ENCODE measurements at places on chromosomes 7 and 10. TPM values are rescaled to one million over a fixed set of nuclear protein-coding genes. Genes with fewer than 3 reads are reported as not detected.

AGAP5 gene
- polyA plus RNA-seq, result 7.9 TPM

UBN2 gene
- 5.7 TPM for polyA plus RNA-seq

TSPAN15 gene
- 5.1 TPM for polyA plus RNA-seq

GRCh38 chr10:79139124-79139835, 70.5 kb downstream of the ZMIZ1 start:
- H3K27me3 ChIP-seq, result no peaks in the 10 kb centered on the region
- H3K36me3 ChIP-seq, result peaks cover 47% of the 10 kb centered on the region
- H3K27ac ChIP-seq, result no peak overlapping the region
- no peak overlapping the region for H3K4me3 ChIP-seq

- no peak for DNase-seq
- H3K4me3 ChIP-seq, result no peak overlapping the region
- H3K36me3 ChIP-seq, result no peaks in the 10 kb centered on the region
- peaks cover 1% of the 10 kb centered on the region for H3K27me3 ChIP-seq
- H3K4me1 ChIP-seq, result peaks cover 37% of the 10 kb centered on the region
Measured at GRCh38 chr7:157566631-157567006, 229.8 kb downstream of the DNAJB6 start.

DNA sequence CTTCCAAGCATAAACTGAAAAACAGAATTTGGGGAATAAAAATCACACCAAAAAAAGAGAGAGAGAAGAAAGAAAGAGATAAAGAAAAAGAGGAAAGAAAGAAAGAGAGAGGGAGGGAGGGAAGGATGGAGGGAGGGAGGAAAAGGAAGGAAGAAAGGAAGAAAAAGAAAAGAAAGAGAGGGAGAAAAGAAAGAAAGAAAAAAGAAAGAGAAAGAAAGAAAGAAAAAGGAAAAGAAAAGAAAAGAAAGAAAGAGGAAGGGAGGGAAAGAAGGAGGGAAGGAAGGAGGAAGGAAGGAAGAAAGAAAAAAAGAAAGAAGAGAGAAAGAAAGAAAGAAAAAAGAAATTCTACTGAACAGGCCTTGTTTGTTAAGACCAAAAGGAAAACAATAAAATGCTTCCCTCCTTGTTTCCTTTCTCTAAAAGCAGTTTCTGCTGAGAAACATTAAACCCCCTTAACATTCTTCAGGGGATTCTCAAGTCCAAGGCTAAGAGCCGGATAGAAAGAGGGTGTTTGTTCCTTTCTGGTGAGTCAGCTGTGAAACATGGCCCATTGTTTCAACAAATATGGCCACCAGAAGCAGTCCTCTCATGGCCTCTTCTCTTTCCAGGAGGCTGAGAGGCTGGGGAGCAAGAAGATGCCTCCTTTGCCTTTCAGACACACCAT, 46.9 kb upstream of the GPAM start:
- no peaks in the 10 kb centered on the region for H3K36me3 ChIP-seq
- H3K27ac ChIP-seq, result peak overlapping the region; percentile 52
- H3K4me3 ChIP-seq, result no peak overlapping the region
- peaks cover 87% of the 10 kb centered on the region for H3K4me1 ChIP-seq
- peak; percentile 59 for DNase-seq

GRCh38 chr10:17647326-17647725, 3.4 kb downstream of the STAM start:
- peak overlapping the region; percentile 3 for H3K27ac ChIP-seq
- no peaks in the 10 kb centered on the region for H3K36me3 ChIP-seq
- no peak for DNase-seq
- H3K4me1 ChIP-seq, result peaks cover 72% of the 10 kb centered on the region
- no peak overlapping the region for H3K4me3 ChIP-seq

- no peak overlapping the region for H3K4me3 ChIP-seq
- no peak overlapping the region for H3K27ac ChIP-seq
- no peaks in the 10 kb centered on the region for H3K36me3 ChIP-seq
- no peaks in the 10 kb centered on the region for H3K27me3 ChIP-seq
Measured at GRCh38 chr10:119611433-119611832, 14.7 kb upstream of the TIAL1 start.

Measured in HepG2 (cell line).